ENCODE measurements at places on chromosomes 3 and 15.

GRCh38 chr3:116039651-116039985 is 405.7 kb downstream of the LSAMP start:
- DNase-seq: no peak

GRCh38 chr15:55960946-55961345 is 32.5 kb downstream of the NEDD4 start:
- DNase-seq: peak; percentile 12

GRCh38 chr3:48855681-48856447 is 8.2 kb upstream of the PRKAR2A start:
- no peak for DNase-seq

GRCh38 chr3:9398700-9399336 is 1.4 kb downstream of the SETD5 start:
- peak; percentile 60 for DNase-seq

- DNase-seq: no peak
These were observed 41.1 kb upstream of the CHRNB4 start for GRCh38 chr15:78682004-78682651.

DNA sequence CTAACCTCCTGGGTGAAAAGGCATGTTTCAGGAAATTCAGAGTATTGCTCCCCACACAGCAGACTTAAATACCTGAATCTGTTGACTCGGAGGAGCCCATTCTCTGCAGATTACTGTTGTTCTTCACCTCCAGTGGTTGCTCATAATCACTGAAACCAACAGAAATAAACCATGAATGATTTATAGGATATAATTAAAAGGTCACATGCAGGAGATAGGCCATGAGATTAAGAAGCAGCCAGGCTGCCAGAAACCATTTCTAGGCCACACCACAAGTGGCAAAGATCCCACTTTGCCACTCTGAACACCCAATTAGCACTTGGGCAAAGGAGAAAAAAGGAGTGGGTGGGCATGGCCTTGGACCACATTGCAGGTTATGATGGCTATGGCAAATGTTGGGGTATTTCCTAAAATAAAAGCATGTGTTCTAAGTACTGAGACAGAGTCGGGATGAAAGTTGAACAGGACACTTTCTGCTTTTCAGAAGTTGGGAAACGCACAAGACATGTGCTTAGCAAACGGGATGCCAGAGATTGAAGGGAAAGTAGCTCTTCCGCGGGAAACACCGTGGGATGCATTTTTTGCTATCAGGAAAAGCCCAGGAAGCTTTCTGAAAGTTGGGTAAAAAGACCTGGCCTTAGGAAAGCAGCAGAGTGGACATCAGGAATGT is 1.5 kb downstream of the CDC25A start:
- DNase-seq: peak; percentile 18

- no peak for DNase-seq
These were observed 33.5 kb downstream of the UMPS start for GRCh38 chr3:124763644-124764358.

GRCh38 chr15:95741830-95742229 is 588.7 kb upstream of the NR2F2 start:
- no peak for DNase-seq

DNA sequence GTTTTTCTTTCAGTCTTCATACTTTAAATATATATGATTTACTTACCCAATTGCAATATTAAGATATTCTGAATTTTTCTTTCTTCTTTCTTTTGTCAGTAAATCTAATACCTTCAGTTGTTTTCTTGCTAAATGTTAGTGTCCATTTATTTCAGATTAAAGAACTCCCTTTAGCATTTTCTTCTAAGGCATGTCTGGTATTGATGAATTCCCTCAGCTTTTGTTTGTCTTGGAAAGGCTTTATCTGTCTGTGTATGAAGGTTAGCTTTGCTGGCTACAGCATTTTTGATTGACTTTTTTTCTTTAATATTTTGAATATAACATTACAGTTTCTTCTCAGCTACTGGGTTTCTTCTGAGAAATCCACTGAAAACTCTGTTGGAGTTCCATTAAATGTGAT is 64.0 kb upstream of the PLSCR4 start:
- no peak for DNase-seq

DNA sequence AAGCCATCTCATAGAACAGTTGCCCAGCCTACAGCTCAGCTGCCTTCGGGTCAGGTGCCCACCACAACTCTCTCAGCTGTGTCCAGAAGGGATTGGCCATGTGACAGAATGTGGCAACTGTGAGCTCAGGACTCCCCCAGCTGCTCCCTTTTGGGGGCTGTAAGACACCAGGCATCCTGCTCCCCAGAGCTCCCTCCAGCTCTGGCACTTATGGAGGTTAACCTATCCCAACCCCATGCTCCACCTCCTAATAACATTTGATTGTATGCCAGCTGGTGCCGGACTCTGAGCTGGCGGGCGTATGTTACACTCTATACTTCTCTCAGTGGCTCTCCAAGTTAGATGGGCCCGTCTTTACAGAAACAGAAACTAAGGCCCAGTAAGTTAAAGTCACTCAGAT is 222.8 kb downstream of the FAM43A start:
- DNase-seq: no peak

DNA sequence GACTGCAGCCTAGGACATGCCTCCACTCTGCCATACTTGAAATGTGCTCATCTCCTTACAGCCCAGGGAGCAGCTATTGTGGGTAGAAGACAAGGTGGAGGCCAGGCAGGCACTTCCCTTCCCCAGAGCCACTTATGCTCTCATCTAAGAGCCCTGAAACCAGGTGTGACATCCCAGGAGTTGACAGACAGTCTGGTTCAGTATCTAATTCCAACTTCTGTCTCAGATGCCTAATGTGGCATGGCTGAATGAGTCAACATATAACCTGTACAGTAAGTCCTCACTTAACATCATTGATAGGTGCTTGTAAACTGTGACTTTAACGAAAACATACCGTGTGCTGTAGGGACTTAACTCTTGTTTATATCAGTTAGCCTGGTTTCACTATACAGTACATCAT is 1.2 kb upstream of the CAPN3 start:
- no peak for DNase-seq

- no peak for DNase-seq
These were observed 6.3 kb downstream of the CLK3 start for GRCh38 chr15:74621936-74622335.

GRCh38 chr3:65597952-65598413 is 440.7 kb downstream of the MAGI1 start:
- peak; percentile 31 for DNase-seq

DNA sequence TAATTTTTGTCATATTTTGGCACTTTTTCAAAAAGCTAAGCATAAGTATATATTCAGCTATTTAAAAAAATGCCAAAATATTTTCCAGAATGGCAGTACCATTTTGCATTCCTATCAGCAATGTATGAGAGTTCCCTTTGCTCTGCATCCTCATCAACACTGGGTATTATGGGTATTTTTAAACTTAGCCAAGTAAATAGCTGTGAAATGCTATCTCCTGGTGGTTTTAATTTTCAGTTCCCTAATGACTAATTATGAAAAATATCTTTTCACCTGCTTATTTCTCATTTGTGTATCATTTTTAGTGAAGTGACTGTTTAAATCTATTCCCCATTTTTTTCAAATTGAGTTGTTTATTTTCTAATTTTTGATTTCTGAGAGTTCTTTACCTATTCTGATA is 199.7 kb upstream of the NECTIN3 start:
- DNase-seq: no peak

- no peak for DNase-seq
These were observed 56.9 kb downstream of the ABTB1 start for GRCh38 chr3:127729556-127730056.

- no peak for DNase-seq
These were observed 222.4 kb downstream of the OPA1 start for GRCh38 chr3:193815246-193816027.

DNA sequence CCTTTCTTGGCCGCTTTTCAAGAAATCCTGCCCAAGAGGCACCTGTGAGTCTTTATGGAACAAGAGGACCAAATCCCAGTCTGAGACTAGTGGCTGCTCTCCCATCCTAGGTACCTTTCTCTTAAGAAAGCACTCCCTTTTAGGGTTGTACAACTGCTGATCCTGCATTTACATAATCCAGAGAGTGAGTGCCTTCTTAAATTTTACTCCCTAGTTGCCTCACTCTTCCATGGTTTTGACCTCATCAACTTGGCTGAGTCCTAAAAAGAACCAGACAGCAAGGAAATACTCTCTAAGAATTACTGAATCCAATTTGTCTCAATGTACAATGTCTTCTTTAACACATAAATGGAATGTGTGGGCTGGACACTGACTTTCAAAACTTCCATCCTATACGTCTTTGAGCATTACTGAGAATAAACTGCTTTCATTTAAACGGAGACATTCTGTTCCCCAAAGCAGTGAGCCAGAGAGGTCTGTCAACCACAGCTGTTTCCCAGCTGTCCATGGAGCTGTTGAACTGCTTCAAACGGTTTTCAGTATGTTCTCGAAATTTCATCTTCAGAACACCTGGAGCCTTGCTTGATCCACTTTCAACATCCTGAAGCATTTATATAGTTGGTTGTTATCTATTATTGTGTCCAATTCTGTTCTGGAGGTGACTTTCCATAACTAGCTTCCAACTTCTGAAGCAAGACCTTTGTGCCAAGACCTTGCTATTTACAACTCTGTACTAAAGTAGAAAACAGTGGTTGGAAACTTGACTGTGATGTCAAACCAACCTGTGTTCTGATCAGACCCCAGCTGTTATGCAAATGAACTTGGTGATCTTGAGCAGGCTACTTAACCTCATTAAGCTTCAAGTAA is 179.1 kb downstream of the SLC9A9 start:
- peak; percentile 31 for DNase-seq

GRCh38 chr3:131020122-131020693 is 6.4 kb downstream of the ASTE1 start:
- peak; percentile 13 for DNase-seq

Data from foreskin fibroblast (primary cell).